ENCODE measurements at places on chromosomes 2 and 18.

DNA sequence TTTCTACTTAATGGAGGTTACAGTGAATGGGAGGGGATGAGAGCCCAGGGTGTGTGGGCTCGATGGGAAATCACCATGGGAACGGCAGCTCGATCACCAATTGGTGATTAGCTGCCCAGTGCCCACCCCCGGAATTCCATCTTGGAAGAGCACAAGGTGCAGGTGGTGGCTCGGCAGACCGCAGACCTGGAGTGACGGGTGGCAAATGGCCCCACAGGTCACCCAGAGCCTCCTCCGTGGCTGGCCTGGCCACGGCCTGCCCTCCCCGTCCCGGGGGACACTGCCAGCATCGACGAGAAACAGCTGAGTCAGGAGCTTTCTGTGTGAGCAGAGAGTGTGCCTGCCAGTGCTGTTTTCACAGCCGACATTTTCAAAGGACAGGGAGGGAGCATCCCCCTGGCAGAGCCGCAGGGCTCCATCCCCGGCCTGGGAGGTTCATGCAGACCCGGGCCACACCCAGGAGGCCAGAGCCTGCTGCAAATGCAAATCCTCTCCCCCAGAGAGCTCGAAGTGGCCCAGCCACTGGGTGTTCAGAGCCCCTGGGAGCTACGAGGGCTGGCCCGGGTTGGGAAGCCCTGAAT lies 176.4 kb upstream of the MYT1L start:
- no peak for DNase-seq

DNA sequence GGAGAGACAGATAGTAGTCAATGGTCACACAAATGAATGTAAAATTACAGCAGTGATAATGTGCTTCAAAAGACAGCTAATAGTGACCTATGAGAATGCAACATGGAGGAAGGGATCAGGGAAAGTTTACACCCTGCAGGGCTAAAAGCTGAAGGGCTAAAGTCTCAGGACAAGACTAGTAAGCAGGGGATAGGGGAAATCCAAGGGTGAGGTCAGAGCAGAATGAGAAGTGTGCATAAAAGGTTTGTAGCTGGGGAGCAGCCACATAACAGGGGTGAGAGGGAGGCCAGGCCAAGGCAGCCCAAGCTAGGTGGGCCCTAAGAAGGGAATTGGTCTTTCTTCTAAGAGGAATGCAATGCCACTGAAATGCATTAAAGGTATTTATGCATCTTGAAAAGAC lies 746.3 kb downstream of the SATB2 start:
- DNase-seq: no peak

GRCh38 chr2:128618642-128619041 lies 300.0 kb upstream of the HS6ST1 start:
- DNase-seq: no peak

GRCh38 chr2:122999258-122999657 lies 1025.8 kb upstream of the CNTNAP5 start:
- no peak for DNase-seq
